AG04449 (cell line): ENCODE measurements at places on chromosomes 7 and 10.

DNA sequence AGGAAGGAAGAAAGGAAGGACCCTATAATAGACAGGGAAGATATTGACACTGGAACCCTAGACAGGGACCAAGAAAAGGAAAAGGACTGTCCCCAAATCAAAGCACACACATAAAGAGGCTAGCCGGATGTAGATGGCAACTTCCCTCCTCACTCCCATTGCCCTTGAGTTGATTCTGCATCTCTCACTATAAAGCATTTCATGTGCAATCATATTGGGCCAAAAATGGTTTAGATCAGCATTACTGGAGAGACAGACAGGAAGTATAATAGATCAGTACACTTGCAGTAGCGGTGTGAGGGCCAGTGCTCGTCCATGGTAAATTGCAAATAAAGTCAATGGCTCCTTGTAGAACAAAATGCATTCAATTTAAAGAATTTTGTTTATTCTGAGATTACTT is 8.4 kb downstream of the IFIT3 start:
- DNase-seq: no peak

- no peak for DNase-seq
Measured at GRCh38 chr10:101639141-101639900, 51.2 kb downstream of the DPCD start.

GRCh38 chr10:95547791-95548435 is 13.3 kb downstream of the SORBS1 start:
- DNase-seq: no peak

- no peak for DNase-seq
Measured at GRCh38 chr7:82964150-82964882, 198.4 kb downstream of the PCLO start.

DNA sequence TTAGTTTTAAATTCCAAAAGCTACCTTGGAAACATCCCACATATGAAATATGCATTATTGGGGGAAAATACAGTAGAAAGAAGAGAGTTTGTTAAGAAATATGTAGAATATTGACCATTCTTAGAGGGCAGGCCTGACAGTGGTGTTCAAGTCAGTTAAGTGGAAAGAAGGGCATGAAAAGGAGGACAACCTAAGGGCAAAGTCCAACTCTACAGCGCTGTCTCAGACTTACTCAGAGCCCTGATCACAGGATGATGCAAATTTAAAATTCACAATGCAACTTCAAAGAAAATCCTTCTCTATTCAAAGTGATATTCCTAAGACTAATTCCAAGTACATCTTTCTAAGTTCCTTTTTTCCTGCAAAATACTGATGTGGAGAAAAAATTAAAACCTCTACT is 139.1 kb upstream of the LRRTM3 start:
- no peak for DNase-seq

DNA sequence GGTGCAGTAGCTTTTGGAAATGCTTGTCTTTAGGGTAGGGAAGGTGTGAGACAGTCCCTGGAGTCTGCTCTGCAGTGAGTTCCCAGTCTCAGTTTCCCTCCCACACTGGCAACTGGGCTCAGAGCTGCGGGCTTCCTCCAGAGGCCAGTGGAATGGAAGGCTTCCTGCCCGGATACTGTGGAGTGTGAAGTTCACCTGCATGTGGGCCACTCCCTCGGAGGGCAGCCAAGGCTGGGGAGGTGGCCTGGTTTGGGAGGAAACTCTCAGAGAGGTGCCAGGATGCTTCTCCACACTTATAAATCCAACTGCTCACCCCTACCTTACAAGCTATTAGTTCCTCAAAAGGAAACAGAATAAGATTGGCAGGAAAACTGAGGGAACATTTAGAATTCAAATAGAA is 18.1 kb upstream of the UBE2H start:
- DNase-seq: no peak

DNA sequence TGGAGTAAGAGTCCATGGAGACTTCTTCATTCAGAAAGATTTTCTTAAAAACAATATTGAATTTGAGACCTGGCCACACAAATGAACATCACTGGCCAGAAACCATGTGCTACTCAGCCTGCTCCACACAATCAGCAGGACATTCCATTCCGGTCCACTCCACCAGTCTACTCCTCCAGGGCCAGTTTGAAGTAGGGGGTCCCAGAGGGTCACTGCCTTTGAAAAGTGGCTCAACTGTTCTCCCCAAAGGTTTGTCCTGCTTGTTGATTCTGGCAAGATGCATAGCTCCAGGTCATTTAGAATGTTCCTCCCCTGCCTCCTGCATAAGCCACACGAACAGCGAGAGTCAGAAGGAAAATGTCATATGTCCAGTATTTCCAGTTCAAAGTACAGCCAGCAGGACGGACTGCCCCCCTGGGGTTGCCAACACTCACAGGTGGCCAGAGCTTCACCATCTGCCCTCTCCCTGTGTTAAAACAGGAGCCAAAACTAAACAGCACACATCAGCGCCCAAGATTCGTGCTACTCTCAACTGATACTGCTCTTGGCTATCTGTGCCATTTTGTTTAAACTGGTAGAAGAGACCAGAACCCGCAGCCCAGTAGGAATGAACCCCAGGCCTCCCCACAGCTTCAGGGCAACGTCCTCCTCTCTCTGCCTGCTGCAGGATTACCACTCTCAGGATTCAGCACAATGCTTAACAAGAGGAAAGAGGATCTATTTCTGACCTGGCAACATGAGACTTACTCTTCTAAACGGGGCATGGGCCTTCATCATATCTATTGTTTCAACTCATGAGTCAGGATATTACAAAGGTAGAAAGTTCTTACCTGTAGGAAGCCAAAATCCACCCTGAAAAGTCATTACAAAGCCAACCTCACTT is 11.3 kb downstream of the GRB10 start:
- no peak for DNase-seq

- no peak for DNase-seq
Measured at GRCh38 chr7:18565337-18565736, 69.8 kb downstream of the HDAC9 start.

DNA sequence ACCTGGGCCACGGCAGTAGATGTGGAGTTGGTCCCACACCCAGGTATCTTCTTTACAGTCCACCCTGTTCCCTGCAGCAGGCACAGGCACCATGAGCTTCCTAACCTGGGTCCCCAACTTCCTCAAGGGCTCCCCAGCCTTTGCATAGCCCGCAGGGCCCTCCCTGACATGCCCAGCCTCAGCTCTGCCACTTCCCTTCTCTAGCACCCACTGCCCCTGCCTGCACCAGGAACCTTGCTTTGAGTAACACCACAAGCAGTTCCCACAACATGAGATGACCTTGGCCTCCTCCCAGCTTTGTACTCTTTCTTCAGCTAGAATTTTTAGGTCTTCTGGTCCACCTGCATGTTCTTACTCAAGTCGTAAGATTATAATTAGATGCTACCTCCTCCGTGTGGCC is 92.2 kb upstream of the ZPBP start:
- no peak for DNase-seq

GRCh38 chr10:93386631-93387369 is 95.3 kb downstream of the MYOF start:
- DNase-seq: no peak

DNA sequence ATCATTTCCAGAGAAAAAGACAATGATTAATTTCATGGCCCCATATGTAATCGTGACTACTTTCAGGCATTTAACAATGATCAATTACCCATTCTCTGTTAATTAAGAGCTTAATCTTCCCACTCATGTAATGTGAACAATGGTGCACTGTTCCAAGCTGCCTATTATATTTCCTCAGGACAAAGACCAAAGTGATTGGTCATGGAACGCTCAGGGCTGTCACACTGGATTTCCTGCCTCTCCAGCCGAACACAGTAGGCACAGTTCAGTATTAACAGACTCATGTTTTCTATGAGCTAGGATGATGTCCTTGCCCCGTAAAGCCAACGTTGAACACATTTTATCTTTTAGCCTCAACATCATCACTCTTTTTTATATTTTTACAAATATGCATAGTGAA is 142.7 kb upstream of the FZD8 start:
- DNase-seq: no peak

DNA sequence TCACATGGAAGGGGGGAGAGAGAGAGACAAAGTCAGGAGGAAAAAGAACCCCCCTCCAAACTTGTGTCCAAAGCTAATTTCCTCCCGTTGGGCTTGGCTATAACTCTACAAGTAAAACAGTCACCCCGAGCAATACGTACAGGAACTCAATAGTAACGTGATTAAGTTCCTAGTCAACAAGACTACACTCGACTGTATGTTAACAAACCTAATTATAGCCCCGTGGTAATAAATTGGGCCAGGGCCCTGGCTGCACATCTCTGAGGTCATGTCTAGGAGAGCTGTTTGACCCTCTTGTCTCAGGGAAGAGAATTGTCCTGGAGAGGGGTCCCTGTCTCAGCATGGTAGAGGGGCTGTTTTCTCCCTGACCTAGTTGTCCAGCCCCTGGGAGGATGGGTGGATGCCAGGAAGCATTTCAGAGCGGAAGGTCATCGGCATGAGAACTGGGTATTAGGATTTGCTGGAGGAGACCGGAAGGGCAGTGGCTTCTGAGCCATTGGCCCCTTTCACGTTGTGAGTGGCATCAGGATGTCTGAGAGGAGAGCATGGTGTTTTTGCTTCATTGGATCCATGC is 60.2 kb upstream of the COMTD1 start:
- no peak for DNase-seq

GRCh38 chr7:134787064-134787463 is 7.6 kb downstream of the CALD1 start:
- DNase-seq: no peak

GRCh38 chr10:60980997-60981396 is 37.0 kb upstream of the RHOBTB1 start:
- no peak for DNase-seq

- no peak for DNase-seq
Measured at GRCh38 chr7:43906331-43907010, at the start of gene URGCP. URGCP (minus strand) TSS chr7:43906596; CDS start chr7:43906575, 21 bp downstream.

- DNase-seq: no peak
Measured at GRCh38 chr7:158602041-158602440, 14.4 kb upstream of the PTPRN2 start.

GRCh38 chr10:34599026-34599795 is 215.9 kb downstream of the PARD3 start:
- DNase-seq: peak; percentile 21

GRCh38 chr7:42314696-42315095 is 77.7 kb upstream of the GLI3 start:
- DNase-seq: no peak
